ENCODE measurements at places on chromosomes 1 and 21.

- no peak for DNase-seq
These were observed 37.7 kb downstream of the AGL start for GRCh38 chr1:99887890-99888289.

DNA sequence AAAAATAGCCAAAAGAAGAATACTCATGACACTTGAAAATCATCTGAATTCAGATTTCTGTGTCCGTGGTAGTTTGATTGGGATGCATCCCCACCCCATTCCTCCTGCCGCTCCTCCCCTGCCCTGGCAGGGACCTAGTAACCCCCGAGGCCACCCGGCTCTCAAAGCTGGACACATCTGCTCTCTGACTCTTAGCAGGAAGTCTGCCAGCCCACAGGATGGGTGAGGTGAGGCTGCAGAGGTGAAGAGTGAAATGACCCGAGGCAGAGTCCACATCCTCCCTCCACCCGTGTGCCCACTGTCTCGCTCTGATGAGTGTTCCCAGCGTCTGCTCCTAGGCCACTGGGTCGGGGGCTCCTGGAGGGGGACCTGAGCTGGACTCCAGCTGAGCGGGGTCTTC lies 308.5 kb upstream of the VAMP3 start:
- no peak for DNase-seq

- no peak for DNase-seq
These were observed 177.8 kb downstream of the PSMG1 start for GRCh38 chr21:39005502-39005787.

DNA sequence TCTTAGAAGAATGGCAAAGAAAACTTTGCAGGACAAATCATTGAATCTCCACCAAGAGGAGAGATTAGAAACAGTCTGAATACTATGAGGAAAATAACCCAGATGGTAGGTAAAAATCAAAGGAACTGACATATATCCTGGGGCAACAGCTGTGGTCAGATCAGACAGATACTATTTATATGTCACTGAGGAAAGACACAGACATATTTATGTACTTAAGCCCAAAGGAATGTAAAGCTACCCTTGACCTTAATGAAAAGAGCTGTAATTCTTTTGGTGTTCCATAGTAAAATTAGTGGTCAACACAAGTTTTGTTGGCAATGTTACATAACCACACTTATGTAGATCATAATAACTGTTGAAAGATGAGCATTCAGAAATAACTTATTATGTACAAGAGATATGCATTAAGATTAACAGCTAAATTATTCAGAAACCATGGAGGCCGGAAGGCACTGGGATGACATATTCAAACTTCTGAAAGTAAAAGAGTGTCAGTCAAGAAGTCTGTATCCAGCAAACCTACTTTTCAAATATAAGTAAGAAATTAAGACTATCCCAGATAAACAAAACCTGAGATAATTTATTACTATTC lies 166.1 kb upstream of the SAMSN1 start:
- DNase-seq: peak; percentile 1

GRCh38 chr1:27108588-27108987 lies 46.3 kb downstream of the SLC9A1 start:
- DNase-seq: no peak

- DNase-seq: no peak
These were observed at the start of gene ACTA1 for GRCh38 chr1:229434005-229434640. Gene ACTA1, minus strand, starts transcription at chr1:229434094. Its CDS starts 979 bp downstream, at chr1:229433115.

DNA sequence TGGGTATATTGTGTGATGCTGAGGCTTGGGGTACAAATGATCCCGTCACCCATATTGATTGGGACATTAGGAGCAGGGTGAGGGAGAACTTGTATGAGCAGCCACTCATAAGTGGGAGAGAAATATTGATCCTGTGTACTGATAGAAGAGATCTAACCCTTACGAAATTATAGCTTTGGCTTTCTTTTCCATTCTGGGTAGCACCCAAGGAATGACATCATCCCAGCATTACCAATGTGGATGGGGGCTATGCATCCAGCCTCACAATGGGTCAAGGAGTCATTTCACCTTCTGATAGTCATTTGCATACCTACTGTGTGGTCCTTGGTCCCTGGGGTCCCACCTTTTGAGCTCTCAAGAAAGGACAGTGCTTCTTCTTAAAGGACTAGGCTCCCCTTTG lies 1.9 kb upstream of the NAV1 start:
- DNase-seq: no peak

- no peak for DNase-seq
These were observed 672.5 kb downstream of the KIF26B start for GRCh38 chr1:245827301-245827700.

DNA sequence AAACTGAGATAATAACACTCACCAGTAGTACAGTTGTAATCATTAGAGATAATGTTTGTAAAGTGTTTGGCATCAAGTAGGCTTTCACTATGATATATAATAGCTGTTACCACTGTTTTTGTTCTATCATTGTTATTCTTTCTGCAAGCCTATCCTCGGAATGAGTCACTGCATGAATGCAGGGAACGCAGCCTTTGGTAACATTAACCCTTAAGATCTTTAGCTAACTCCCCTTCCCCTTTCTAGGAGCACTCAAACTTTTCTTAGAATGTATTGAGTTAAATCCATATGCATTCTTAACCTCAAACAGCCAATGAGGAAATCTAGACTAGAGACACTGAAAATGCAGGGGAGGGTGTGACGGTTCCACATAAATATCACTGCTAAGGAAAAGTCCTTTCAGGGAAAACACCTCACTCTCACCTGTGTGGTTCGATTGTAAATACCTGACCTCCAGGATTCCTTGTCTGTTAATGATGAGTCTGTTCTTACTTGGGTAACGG lies 467.3 kb downstream of the SETD4 start:
- peak; percentile 65 for DNase-seq

DNA sequence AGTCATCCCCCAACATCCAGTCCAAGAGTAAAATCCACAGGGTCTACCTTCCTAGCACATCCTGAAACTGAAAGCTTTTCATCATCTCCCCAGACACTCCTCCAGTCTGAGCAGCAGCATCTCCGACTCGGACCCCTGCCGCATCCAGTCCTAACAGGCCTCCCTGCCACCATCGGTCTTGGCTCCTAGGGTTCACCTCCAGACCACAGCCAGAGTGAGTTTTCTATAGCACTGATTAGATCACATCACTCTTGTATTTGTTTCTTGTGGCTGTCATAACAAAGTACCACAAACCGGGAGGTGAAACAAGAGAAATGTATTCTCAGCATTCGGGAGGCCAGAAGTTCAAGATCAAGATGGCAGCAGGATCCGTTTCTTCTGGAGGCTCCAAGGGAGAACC lies 187.8 kb downstream of the TOMM20 start:
- no peak for DNase-seq

DNA sequence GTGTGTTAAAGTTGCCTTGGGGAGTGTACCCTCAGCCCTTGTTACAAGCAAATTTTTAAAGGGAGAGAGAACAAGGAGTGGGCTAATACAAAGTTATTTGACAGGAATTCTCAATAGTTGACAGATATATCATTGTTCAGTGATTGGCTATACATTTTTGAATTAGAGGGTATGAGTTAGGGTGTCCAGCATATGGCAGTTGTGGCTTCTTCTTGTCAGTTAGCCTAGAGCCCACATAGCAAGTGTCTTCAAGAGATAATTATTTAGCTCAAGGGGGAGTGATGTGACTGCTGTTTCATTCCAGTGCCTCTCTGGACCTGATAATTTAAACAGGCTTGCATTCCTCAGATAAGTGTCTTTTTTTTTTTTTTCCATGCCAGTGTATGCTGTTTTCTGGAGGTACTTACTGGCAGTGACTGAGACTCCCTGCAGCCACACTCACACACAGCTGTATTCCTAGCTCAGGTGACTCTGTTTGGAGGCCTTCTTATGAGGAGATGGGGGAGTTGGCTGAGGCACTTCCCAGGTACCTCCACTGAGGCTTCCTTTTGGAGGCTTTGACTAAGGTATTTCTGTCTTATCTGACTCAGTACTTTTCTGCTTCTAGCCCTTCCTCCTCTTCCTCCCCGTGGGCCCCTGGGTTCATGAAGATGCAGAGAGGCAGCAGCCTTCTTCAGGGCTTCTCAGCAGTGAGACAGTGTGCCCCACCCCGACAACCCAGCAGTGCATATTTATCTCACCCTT lies 32.3 kb downstream of the IVNS1ABP start:
- DNase-seq: peak; percentile 8

Data from fibroblast of skin of abdomen (primary cell).